ENCODE measurements at places on chromosomes 13 and 19.

- no peak for DNase-seq
Measured at GRCh38 chr13:36331280-36331679, 14.9 kb downstream of the SPART start.

GRCh38 chr19:7211191-7211951 is 82.8 kb downstream of the INSR start:
- DNase-seq: no peak

DNA sequence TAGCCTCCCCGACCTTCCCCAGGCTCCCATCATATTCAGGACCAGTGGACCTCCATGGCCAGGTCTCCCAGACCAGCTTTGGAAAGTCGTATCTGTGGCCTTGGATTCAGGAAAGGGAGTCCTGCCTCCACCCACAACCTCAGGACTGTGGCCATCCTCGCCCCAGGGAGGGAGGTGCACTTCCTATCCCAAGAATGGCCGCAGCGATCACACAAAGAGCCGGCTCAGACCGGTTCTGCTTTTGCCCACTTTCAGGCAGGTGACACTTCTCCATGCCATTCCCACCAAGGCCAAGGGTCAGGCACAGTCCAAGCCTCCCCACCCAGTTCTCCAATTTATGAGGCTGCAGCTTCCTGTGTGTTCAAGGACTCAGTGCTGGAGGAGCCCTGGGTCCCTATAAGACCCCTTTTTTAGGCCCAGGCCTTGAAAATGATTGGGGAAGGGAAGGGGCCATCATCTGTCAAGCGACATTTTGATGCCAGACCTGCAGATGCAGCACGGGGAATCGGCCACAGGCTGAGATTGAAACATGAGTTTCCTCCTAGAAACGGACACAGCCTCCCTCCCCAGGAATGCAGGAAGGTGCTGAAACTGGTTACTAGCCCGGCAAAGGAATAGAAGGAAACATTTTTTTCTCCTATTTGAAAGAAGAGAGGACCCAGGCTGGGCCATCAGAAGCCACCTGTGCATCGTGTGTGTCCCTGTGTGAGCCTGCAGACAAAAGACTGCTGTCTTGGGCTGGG is 65.6 kb upstream of the USE1 start:
- peak; percentile 23 for DNase-seq

DNA sequence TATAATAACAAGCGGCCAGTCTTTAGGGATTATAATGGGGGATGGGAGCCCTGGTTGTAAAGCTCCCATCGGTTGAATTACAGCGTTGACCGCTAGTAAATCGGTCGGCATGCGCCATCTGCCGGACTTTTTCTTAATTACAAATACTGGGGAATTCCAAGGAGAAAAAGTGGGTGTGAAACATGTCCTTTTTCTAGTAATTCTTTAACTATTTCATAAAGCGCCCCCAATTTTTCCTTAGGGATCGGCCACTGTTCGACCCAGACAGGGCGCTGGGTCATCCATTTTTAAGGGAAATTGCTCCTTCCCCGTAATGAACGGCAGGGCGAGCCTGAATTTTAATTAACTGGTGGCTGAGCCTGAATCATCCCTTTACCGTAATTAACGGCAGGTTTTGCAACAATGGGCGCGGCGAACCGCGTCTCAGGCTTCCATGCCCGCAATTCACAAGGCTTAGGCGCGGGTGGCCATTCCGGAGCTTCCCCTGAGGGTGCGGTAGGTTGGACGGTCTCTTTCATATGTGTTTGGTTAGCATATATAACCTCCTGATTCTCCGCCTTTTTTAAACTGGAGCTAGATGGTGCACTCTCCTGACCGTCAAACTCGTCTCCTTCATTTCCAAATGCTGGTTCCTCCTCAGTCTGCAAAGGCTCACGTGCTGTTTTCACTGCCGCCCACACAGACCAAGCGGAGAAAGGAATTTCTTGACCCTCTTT is 30.2 kb upstream of the EVI5L start:
- peak; percentile 82 for DNase-seq

DNA sequence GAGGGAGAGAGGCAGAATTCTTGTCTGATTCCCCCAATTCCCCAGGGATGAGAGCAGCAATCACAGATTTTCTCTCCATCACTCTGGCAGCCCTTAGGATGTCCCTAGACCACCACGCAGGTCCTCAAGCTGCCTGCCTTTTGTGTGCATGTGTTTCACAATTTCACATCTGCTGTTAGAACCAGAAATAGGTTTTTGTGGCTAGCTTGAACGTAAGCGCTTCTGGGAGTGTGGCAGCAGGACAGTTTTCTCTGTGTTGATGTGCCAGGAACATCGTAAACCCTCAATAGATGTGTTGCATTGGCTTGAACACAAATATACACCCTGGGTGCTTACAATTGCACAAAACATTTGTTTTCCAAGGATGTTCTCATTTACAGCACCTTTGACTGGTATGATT is 78.8 kb upstream of the TMTC4 start:
- DNase-seq: no peak

- DNase-seq: peak; percentile 34
Measured at GRCh38 chr13:27481766-27482165, 31.4 kb upstream of the MTIF3 start.

DNA sequence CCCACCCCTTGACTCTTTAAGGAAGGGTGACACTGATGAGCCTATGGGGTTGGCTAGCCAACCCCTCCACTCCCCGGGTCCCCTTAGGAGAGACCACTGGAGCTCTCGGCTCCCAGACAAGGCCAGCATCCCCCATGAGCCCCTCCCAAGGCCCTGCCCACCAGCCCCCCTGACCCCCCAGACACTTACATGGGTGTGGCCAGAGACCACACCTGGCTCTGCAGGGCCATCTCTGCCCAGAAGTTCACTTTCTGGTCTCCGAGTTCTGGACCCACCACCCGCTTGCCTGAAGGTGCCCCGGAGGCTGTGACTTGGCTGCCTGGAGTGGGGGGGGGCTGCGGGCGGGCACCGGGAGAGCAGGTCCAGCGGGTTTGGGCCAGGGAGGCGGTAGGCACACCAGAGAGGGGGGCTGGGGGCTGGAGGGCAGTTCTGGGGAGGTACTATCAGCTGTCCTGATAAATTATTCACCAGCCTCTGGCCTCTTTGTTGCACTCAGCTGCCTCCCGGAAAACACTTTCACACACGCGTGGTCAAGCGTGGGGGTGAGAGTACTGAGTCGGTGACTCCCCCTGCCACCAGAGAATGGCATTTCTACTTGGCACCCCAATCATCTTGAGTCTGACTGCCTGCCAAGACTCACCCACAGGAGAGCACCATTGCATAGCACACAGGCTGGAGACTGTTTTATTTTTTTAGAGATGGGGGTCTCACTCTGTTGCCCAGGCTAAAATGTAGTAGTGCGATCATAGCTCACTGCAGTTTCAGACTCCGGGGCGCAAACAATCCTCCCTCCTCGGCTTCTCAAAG is at the start of gene PALM3:
TSS of gene PALM3 (minus strand) at position 326 of the 807 bp plus-strand sequence. CDS start at position 230, 96 bp downstream.
- no peak for DNase-seq

DNA sequence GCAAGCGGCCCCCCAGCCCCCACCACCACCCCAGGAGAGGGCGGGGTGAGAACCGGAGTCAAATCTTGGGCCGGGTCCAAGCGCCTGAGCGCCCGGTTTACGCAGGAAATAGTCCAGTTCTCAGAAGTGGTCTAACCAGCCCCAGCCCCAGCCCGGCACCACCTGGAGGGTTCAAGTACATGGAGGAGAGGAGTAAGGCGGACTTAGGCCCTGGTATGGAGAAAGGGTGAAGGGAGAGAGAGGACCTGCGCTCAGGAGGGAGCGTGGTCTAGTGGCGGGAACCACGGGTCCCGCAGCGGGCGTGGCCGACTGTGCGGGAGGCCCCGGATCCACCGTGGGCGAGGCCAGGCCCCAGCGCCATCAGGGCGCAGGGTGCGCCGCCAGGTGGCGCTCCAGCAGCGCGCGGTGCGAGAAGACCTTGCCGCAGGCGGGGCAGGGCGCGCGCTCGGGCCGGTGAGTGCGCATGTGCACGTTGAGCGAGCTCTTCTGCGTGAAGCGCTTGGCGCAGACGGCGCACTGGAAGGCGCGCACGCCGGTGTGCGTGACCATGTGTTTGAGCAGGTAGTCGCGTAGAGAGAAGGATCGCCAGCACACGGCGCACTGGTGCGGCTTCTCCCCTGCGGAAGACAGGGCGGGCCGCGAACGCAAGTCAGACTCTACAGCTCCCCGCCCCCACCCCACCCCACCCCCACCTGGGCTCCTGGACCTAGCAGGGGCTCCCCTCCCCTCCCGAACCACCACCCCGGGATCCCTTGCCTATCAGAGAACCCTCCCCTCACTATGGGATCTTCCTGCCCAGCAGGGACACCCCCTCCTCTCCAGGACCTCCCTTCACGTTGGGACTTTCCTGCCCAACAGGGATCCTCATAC is 2.1 kb upstream of the SLC27A5 start:
- peak; percentile 95 for DNase-seq

GRCh38 chr13:106917673-106918556 is 350.0 kb upstream of the ARGLU1 start:
- peak; percentile 57 for DNase-seq

GRCh38 chr13:75437582-75438318 is 44.2 kb downstream of the TBC1D4 start:
- DNase-seq: no peak

- no peak for DNase-seq
Measured at GRCh38 chr13:72255908-72256307, 388.9 kb upstream of the DACH1 start.

DNA sequence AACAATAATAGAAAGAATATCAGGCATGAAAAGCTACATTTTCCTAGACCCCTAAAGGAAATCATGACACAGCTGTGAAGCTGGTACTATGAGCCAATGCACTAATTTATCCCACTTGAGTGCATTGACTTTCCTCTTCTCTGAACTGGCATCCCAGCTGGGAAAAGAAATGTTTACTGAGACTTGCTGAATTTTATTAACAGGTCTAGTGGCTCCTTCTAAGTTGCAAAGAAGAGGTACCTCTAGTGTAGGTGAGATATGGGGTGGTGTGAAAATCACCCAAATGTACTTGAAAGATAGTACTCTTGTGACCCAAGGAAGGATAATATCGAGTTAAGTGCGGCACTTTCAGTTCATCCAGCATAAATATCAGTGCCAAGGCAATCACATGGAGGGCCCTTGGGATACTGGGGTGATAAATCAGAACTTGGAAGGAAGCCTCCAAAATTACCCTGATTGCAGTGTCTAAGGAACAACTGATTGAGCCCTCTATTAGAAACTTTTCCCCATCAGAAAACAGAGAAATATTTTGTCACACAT is 369.2 kb downstream of the PCDH9 start:
- no peak for DNase-seq

Measured in inflammatory macrophage treated with lipopolysaccharide for 4 hours (primary cell).